ENCODE measurements at places on chromosomes 7 and 10.
A peak's percentile ranks its signal among the peaks of the same experiment; 100 is the strongest.

GRCh38 chr10:58570307-58570723 lies 57.6 kb downstream of the BICC1 start:
- H3K4me3 ChIP-seq: no peak overlapping the region
- H3K27ac ChIP-seq: no peak overlapping the region
- DNase-seq: no peak

DNA sequence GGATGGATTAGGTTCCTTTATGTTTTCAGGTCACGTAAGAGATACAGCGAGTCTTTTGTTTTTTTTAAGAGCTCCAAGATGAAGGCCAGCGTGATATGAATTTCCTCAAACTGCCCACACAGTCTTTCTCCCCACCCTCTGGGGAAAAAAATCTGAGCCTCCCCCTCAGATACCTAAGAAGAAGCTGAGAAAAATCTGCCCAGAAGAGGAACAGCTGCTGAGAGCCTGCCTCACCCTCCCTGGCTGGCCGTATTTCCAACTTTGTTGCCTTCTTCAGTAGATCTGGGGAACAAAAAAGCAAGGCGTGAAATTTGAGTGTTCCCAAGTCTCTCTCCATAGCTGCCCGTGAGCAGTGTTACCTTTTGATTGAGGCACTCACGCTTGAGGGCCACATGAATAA lies 208.1 kb downstream of the KIAA1217 start:
- no peaks in the 10 kb centered on the region for H3K36me3 ChIP-seq
- no peak for DNase-seq
- no peaks in the 10 kb centered on the region for H3K4me1 ChIP-seq
- no peak overlapping the region for H3K4me3 ChIP-seq
- H3K27me3 ChIP-seq: no peaks in the 10 kb centered on the region
- no peak overlapping the region for H3K27ac ChIP-seq

GRCh38 chr7:44077061-44077460 lies 5.3 kb downstream of the POLM start:
- no peaks in the 10 kb centered on the region for H3K27me3 ChIP-seq
- no peak overlapping the region for H3K4me3 ChIP-seq
- H3K27ac ChIP-seq: no peak overlapping the region
- H3K36me3 ChIP-seq: peaks cover 46% of the 10 kb centered on the region
- no peak for DNase-seq

DNA sequence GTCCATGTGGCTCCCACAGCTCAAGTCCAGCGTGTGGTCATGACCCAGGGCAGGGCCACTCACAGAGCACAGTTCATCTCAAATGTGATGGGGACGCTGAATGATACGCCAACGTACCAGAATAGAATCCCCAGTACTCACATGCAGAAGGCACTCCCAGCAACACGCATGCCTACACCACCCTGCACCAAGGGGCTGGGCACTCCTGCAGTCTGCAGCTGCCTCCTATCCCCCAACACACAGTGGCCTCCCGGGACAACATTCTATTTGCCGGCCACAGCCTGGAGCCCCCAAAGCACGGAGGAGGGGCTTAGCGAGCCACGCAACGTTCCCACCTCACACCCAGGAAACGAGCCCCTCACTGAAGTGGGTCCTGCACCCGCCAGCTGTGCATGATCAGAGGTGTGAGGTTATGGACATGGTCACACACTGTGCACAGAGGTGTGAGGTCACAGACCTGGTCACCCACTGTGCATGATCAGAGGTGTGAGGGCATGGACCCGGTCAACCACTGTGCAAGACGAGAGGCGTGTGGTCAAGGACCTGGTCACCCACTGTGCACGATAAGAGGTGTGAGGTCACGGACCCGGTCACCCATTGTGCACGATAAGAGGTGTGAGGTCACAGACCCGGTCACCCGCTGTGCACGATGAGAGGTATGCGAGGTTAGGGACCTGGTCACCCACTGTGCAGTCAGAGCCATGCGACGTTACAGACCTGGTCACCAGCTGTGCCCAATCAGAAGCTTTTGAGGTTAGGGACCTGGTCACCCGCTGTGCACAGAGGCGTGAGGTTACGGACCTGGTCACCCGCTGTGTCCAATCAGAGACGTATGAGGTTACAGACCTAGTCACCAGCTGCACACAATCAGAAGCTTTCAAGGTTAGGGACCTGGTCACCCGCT lies 182.8 kb downstream of the DIP2C start:
- no peaks in the 10 kb centered on the region for H3K36me3 ChIP-seq
- H3K27ac ChIP-seq: no peak overlapping the region
- DNase-seq: no peak
- H3K27me3 ChIP-seq: peaks cover 25% of the 10 kb centered on the region
- H3K4me1 ChIP-seq: peaks cover 21% of the 10 kb centered on the region

- DNase-seq: no peak
- H3K4me1 ChIP-seq: no peaks in the 10 kb centered on the region
- no peak overlapping the region for H3K4me3 ChIP-seq
- no peaks in the 10 kb centered on the region for H3K36me3 ChIP-seq
- H3K27me3 ChIP-seq: peaks cover 5% of the 10 kb centered on the region
Observed at GRCh38 chr10:77563638-77564270, 73.9 kb downstream of the KCNMA1 start.

- no peak overlapping the region for H3K27ac ChIP-seq
- H3K4me3 ChIP-seq: no peak overlapping the region
- H3K27me3 ChIP-seq: peaks cover 5% of the 10 kb centered on the region
- no peak for DNase-seq
Observed at GRCh38 chr10:71860243-71861029, 9.4 kb upstream of the PSAP start.

GRCh38 chr7:39987641-39988347 lies 37.7 kb downstream of the CDK13 start:
- peaks cover 36% of the 10 kb centered on the region for H3K4me1 ChIP-seq
- H3K27me3 ChIP-seq: no peaks in the 10 kb centered on the region
- H3K4me3 ChIP-seq: no peak overlapping the region
- DNase-seq: peak; percentile 32

DNA sequence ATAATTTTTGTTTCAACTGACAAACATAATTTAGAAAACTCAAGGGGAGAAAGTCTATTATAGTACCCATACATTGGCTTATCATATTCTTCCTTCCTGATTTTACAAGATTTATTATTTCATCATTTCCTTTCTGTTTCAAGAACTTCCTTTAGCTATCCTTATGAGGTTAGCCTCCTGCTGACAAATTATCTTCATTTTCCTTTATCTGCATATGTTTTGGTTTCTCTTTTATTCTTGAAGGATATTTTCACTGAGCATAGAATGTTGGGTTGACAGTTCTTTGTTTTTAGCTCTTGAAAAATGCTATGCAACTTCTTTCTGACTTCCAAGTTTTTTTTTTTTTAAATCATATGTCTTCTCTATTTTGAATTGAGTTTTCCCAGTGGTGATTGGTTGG lies 21.3 kb upstream of the TCERG1L start:
- H3K4me3 ChIP-seq: no peak overlapping the region
- H3K27ac ChIP-seq: no peak overlapping the region
- no peaks in the 10 kb centered on the region for H3K27me3 ChIP-seq
- no peaks in the 10 kb centered on the region for H3K4me1 ChIP-seq
- DNase-seq: no peak
- H3K36me3 ChIP-seq: no peaks in the 10 kb centered on the region

- no peak for DNase-seq
- H3K36me3 ChIP-seq: no peaks in the 10 kb centered on the region
- no peaks in the 10 kb centered on the region for H3K4me1 ChIP-seq
- peaks cover 4% of the 10 kb centered on the region for H3K27me3 ChIP-seq
- no peak overlapping the region for H3K4me3 ChIP-seq
Observed at GRCh38 chr10:113825791-113826190, 28.1 kb downstream of the DCLRE1A start.

- peak overlapping the region; percentile 11 for H3K4me3 ChIP-seq
- peak overlapping the region; percentile 40 for H3K27ac ChIP-seq
- peak; percentile 48 for DNase-seq
Observed at GRCh38 chr7:142384493-142384922, 126.7 kb upstream of the PRSS58 start.

GRCh38 chr7:7190142-7190541 lies 7.8 kb downstream of the C1GALT1 start:
- peaks cover 41% of the 10 kb centered on the region for H3K4me1 ChIP-seq
- H3K27me3 ChIP-seq: no peaks in the 10 kb centered on the region
- no peak for DNase-seq
- H3K36me3 ChIP-seq: peaks cover 39% of the 10 kb centered on the region
- no peak overlapping the region for H3K4me3 ChIP-seq

- H3K36me3 ChIP-seq: no peaks in the 10 kb centered on the region
- no peak for DNase-seq
- no peaks in the 10 kb centered on the region for H3K4me1 ChIP-seq
- H3K27me3 ChIP-seq: peaks cover 4% of the 10 kb centered on the region
Observed at GRCh38 chr7:38068461-38068860, 109.6 kb upstream of the STARD3NL start.

GRCh38 chr7:8197994-8198698 lies 63.8 kb downstream of the ICA1 start:
- peak overlapping the region; percentile 2 for H3K27ac ChIP-seq
- peak; percentile 61 for DNase-seq
- peaks cover 22% of the 10 kb centered on the region for H3K27me3 ChIP-seq

DNA sequence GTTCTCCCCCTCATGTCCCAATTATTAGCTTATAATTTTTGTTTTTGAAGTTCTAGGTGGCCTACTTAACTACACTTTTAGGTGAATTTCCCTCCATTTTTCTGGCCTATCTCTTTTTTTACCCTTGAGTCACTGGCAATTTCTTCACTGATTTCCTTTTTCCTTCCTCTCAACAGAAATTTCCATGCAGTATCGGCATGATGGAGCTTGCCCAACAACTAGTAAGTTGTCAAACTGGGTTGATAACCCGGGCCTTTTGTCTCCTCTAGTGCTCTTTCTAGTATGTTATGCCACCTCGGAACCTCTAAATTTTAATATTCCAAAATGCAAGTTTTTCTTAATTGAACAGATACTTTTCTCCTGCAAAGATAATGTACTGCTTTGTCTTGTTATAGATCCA lies 147.1 kb downstream of the MLLT10 start:
- H3K36me3 ChIP-seq: peaks cover 15% of the 10 kb centered on the region
- no peaks in the 10 kb centered on the region for H3K27me3 ChIP-seq
- H3K27ac ChIP-seq: no peak overlapping the region

GRCh38 chr10:69397972-69398371 lies 18.7 kb downstream of the TACR2 start:
- H3K4me1 ChIP-seq: no peaks in the 10 kb centered on the region
- H3K4me3 ChIP-seq: no peak overlapping the region
- H3K27me3 ChIP-seq: no peaks in the 10 kb centered on the region
- H3K36me3 ChIP-seq: peaks cover 58% of the 10 kb centered on the region
- no peak for DNase-seq
- H3K27ac ChIP-seq: no peak overlapping the region

DNA sequence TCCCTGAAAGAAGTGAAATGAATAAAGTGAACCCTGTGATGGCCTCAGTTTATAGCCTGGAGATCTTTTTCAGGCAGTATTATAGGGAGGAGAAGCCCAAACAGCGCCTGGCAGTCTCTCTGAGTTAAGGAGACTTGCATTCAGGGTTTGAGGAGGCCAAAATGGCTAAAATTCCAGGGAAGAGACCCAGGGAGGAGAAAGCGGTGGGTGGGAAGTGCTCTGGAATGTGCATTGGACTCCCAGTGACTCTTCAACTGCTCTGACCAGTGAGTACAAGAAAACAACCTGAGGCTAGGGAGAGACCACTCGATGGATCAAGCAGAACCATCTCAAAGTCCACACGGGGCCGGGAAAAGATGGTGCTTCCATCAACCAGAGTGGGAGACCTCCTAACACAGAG lies 35.3 kb upstream of the EPHB6 start:
- H3K27ac ChIP-seq: no peak overlapping the region
- H3K36me3 ChIP-seq: peaks cover 4% of the 10 kb centered on the region
- peaks cover 23% of the 10 kb centered on the region for H3K4me1 ChIP-seq
- DNase-seq: no peak
- no peak overlapping the region for H3K4me3 ChIP-seq

DNA sequence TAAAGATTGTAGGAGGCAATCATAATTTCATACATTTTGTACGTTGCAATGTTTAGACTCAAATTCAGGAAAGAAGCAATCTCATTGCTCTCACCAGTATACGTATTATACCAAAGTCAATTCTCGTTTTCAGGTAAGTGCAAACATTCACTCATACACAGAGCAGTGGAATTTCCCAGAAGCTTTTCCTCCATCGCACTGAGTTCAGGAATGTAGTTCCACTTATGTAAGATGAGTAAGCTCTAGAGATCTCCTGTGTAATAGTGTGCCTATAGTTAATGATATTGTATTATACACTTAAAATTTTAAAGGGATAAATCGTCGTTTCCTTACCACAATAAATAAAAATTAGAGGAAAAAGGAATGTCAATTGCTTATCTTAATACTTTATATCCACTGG lies 470.8 kb upstream of the KCND2 start:
- no peaks in the 10 kb centered on the region for H3K4me1 ChIP-seq
- no peak overlapping the region for H3K4me3 ChIP-seq
- H3K27me3 ChIP-seq: no peaks in the 10 kb centered on the region
- no peak for DNase-seq
- no peaks in the 10 kb centered on the region for H3K36me3 ChIP-seq

- peaks cover 23% of the 10 kb centered on the region for H3K4me1 ChIP-seq
- no peak overlapping the region for H3K4me3 ChIP-seq
- DNase-seq: no peak
Observed at GRCh38 chr10:11864727-11865126, 41.6 kb downstream of the PROSER2 start.

DNA sequence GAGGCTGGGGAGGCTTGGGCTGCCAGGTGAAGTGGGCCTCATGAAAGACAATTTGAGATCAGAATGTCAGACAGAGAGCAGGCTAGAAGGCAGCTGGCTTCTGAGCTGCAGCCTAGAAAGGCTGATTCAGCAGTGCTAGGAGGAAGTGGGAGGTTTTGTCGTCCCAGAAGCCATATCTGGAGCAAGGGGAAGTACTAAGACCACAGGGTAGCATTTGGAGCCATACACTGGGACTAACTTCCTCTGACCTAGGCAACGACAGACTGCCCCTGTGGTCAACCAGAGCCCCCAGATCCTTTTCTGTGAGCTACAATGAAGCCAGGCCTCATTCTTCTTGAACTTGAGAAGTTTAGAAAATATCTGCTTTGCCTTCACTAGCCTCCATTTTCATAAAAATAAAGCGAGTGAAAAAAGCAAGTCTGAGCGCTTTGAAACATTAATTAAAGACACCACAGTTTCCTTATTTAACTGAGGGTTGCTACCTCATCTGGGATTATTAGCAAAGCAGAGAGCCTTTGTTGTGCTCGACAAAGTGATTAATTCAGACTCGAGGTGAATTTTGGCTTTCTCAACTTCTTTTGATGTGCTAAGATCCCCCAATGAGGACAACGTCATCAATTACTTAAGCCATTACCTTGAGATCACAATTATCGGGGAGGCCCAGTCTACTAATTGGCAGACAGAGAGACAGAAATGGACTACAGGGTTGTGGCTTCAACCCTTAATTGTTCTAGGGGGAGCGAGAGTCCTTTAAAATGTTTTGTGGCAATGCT lies 26.6 kb downstream of the TBXAS1 start:
- no peaks in the 10 kb centered on the region for H3K36me3 ChIP-seq
- no peak overlapping the region for H3K4me3 ChIP-seq
- H3K27ac ChIP-seq: no peak overlapping the region
- no peak for DNase-seq
- no peaks in the 10 kb centered on the region for H3K27me3 ChIP-seq

- DNase-seq: peak; percentile 80
- H3K27ac ChIP-seq: peak overlapping the region; percentile 49
- peaks cover 3% of the 10 kb centered on the region for H3K36me3 ChIP-seq
- peaks cover 65% of the 10 kb centered on the region for H3K27me3 ChIP-seq
- H3K4me1 ChIP-seq: peaks cover 6% of the 10 kb centered on the region
Observed at GRCh38 chr7:8442814-8443304, 9.4 kb downstream of the NXPH1 start.
